Peyer's patch (tissue), 4 donors: ENCODE measurements at places on chromosomes 6 and 20. TPM values are rescaled to one million over a fixed set of nuclear protein-coding genes. Genes with fewer than 3 reads are reported as not detected.

DNA sequence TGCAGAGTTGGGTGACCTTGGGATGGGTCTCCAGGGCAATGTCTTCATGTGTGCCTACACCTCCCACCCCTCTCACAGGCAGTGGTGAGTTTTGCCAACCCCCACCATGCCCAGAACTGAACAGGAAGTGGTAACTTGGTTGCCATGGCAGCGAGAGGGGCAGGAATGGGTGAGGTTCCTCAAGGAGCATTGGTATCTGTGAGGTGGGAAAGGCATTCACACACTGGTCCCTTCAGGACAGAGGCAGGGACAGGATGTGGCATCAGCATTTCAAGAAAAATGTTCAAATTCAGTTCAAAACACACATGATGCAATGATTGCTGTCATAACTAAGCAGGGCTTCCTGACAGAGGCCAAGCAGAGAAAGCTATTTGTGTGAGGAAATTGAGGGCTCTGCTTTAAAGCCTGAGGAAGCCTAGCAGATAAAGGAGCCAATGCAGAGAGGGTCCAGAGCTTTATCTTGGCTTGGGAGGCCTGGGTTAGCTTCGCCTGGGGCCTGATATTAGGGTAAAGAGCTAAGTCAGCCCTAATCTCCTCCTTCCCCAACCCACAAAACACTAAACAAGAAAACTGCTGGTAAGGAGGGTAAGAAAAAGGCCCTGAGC is 551 bp downstream of the TREML2 start:
- no peak for DNase-seq
- peak overlapping the region; percentile 5 for H3K4me3 ChIP-seq
- H3K27ac ChIP-seq, result peak overlapping the region; percentile 75

DNA sequence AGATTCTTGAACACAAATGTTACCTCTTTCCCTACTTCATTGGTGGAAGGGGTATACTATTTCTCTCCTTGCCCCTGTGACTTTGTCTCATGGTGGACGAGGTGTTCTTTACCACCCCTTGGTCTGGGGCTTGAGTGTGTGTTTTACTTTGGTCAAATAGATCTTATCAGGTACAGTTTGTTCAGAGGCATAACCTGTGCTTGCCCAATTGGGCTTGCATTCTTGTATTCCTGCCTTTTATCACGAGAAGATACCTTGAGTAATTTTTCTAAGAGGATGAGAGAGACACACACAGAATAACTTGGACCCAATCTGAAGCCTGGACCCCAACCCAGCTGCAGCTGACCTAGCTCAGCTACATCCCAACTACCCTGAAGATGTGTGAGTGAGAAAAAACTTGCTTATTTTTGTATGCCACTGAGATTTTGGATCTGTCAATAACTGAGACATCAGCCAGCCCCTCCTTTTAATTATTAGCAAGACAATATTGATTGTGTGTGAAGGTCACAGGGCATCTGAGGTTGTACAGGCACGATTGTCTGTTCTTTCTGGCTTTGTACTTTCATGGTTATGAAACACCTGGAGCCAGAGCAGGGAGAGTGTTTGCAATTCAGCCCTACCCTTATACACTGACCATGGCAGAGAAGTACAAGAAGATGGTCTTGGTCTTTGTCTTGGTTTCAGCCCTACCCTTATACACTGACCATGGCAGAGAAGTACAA is 204.7 kb upstream of the SLC35B3 start:
- no peak overlapping the region for H3K4me3 ChIP-seq
- DNase-seq, result no peak
- H3K27me3 ChIP-seq, result no peaks in the 10 kb centered on the region
- H3K27ac ChIP-seq, result no peak overlapping the region

DNA sequence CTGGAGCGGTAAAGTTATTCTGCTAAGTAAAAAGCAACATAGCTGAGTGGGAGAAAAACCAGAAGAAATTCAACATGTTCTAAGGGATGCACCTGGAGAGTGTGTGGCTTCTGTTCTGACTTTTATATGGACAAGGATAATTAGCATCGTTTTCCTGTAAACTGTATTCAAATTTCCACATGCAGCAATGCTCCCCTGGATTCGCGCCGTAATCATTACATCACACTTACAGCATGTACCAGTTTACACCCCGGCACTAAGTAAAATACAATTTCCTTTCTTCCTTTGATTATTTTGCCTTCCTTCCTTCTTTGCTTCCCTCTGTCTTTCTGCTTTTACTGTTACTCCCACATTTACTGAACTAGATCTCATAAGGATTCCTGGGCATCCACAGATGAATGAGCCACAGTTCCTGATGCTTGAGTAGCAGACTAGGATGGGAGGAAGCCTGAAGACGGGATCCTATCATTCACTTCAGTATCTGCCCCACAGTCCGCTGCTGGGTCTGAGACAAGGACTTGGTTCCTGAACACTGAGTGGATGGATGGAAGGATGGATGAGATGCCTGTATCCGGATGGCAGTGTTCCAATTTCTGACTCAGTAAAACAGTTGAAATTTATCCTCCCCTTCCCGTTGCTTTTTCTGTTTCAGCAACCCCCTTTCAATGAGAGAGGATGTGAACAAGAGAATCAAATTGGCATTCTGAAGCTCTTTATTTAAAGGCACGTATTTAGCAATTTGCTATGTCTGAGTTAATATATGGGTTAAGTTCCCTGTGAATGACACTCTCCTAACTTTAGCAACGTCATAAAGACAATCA is 174.6 kb downstream of the GJA10 start:
- DNase-seq, result no peak
- H3K4me3 ChIP-seq, result no peak overlapping the region
- no peak overlapping the region for H3K27ac ChIP-seq

DNA sequence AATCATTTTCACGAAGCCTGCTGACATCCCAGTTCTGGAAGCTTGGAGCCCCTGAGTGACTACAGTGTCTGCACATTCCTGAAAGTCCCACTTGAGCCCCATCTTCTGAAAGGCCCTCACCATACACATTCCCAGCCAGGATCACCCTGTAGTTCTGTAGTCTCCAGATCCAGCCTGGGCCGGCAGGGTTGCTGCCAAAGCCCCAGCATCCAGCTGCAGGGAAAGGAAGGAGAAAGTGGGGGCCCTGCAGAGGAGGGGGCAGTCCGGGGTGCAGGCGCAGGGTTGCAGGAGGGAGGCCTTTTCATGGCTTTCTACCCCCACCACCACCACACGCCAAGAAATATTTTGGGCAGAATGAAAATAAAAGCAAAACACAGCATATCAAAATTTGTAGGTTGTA is 26.0 kb downstream of the MDFI start:
- no peak for DNase-seq
- no peak overlapping the region for H3K27ac ChIP-seq
- H3K4me1 ChIP-seq, result no peaks in the 10 kb centered on the region
- no peaks in the 10 kb centered on the region for H3K27me3 ChIP-seq
- no peaks in the 10 kb centered on the region for H3K36me3 ChIP-seq

- no peaks in the 10 kb centered on the region for H3K36me3 ChIP-seq
- H3K4me3 ChIP-seq, result no peak overlapping the region
- no peak overlapping the region for H3K27ac ChIP-seq
- H3K4me1 ChIP-seq, result no peaks in the 10 kb centered on the region
Observed at GRCh38 chr20:62539198-62540045, 63.6 kb upstream of the GATA5 start.

- no peaks in the 10 kb centered on the region for H3K4me1 ChIP-seq
- no peak overlapping the region for H3K27ac ChIP-seq
- no peak for DNase-seq
- no peak overlapping the region for H3K4me3 ChIP-seq
Observed at GRCh38 chr6:144475411-144475810, 190.3 kb downstream of the UTRN start.

GRCh38 chr6:169205176-169206160 is 48.2 kb downstream of the THBS2 start:
- H3K4me3 ChIP-seq, result no peak overlapping the region
- no peak for DNase-seq
- H3K36me3 ChIP-seq, result no peaks in the 10 kb centered on the region
- H3K27ac ChIP-seq, result no peak overlapping the region
- H3K4me1 ChIP-seq, result no peaks in the 10 kb centered on the region
- H3K27me3 ChIP-seq, result no peaks in the 10 kb centered on the region

The RPS10 gene
- 729 TPM for total RNA-seq

The ELOVL4 gene
- total RNA-seq, result 1.1 TPM

The SLCO4A1 gene
- total RNA-seq, result 42.9 TPM

The HSPA1B gene
- 154 TPM for total RNA-seq

The VSX1 gene
- total RNA-seq, result not detected

The LRP11 gene
- total RNA-seq, result 8.7 TPM
